T-helper 9 cell (primary cell): ENCODE measurements at places on chromosomes 6 and 20.

GRCh38 chr6:57324538-57324937 is 7.1 kb downstream of the PRIM2 start:
- DNase-seq = no peak

DNA sequence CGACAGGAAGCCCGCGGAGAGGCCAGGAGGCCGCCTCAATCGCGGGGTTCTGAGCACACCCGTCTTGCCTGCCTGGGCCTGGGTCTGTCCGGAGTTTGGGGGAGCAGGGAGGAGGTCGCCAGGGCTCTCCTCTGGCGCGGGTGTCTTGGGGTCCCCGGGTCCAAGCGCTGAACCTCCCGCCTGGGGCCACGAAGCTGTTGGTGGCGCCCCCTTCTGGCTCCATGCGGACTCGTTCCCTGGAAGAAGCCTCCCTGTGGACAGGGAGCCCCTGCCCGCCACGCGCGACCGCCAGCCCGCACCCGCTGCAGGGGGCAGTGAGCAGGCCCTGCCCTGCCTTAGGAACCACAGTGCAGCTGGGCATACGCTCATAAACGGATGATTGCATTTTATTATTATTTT is 44.7 kb downstream of the MCUR1 start:
- peak; percentile 8 for DNase-seq

DNA sequence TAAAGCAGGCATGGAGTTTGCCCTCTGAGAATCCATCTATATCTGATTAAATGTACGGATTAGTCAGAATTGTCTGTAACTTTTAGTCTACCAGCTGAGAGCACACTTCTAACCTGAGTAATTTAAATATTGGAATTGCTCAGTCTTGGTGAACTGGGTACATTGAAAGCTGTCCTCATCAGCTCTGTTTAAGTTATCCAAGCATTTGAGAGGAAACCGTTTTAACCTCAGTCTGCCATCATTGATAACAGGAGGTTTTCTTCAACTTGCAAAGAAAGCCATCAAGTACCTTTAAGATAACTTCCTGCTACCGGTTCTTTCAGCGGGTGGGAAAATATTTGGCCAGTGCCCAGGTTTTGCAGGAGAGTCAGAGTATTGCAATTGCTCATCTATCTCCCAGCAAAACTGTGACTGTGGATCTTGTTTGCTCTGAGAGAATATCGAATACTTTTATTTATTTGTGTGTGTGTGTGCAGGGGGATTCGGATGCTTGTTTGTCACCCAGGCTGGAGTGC is 31.1 kb upstream of the F13A1 start:
- DNase-seq = no peak

- DNase-seq = no peak
Measured at GRCh38 chr20:3696200-3696599, 14.4 kb upstream of the ADAM33 start.

DNA sequence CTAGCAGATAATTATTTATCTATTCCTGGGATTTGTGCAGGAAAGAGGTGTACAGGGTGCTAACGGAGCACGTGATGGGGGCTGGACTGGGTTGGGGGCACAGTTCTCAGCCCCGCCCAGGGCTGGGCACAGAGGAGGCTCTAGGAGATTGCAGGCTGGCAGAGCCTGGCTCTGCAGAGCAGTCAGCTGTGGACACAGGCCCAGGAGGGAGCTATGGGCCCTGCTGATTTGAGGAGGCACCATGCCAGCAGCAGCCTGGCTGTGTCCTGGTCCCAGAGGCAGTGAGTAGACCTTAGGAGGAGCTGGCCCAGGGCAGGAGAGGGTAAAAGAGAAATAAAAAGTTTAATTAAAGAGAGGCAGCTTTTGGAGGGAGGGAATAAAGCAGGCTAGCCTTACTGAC is 19.3 kb downstream of the MAFB start:
- no peak for DNase-seq

- DNase-seq = no peak
Measured at GRCh38 chr6:63403725-63404124, 83.9 kb upstream of the LGSN start.

- DNase-seq = no peak
Measured at GRCh38 chr6:1864496-1864895, 254.8 kb downstream of the FOXC1 start.

DNA sequence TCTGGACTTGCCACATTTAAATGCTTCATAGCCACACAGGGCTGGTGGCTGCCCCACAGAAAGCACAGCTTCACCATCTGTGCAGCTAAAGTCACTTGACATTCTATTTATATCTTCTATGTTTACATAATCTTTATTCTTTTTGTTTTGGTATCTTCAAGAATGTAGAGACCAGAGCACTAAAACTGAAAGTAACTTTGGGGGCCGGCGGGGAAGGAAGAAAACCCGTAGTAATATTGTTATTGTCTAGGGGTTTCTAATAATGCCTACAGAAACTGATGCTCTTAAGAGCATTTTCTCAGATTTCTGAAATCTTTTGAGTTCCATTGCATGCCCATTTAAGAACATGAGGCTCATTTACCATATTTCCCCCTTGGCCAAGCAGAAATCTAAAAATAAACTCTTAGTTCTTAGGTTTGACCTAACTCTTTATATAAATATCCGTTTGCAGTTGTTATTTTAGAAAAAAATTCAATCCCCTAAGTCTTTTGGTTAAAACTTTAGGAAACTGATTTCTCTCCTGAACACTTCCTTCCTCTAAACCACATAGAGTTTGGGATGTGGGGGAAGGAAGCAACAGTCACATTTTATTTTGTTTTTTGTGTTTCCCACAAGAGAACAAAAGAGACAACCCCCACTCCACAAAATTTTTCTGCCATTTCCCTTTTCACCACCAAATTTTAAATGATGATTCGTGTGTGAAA is 207.6 kb downstream of the OGFRL1 start:
- no peak for DNase-seq

DNA sequence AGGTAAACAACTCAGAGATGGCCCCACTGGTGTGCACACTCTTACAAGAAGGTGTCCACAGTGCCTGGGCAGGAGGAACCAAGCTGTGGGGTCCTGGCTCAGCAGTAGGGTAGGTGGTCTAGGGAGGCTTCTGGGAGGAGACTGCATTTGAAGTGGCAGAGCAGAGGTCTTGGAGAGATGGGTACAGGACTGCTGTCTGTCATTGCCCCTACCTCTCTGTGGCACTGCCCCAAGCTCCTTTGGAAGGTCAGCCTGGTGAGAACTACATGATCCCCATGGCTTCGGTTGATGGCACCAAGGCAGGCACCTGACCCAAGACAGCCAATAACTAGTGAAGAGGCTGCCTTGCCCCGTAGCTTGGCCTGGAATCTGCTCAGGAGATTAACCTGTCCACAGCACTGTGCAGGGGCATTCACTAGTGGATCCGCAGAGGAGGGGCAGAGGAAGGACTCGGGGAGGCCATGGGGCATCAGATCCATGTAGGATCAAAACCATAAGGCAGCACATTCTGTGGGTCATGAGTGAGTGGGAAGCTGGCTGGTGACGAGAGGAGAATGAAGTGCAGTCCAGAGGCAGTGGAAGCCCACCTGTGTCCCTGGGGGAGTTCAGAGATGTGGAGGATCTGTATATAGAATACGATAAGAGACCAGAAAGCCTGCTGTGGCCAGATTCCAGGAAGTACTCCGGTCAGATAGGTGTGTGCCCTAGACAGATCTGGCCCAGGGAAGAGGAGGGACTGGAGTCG is 162.0 kb downstream of the GRM4 start:
- no peak for DNase-seq

- no peak for DNase-seq
Measured at GRCh38 chr6:32086661-32087573, 22.2 kb downstream of the TNXB start.

GRCh38 chr6:17042422-17043147 is 59.3 kb upstream of the STMND1 start:
- DNase-seq = no peak

DNA sequence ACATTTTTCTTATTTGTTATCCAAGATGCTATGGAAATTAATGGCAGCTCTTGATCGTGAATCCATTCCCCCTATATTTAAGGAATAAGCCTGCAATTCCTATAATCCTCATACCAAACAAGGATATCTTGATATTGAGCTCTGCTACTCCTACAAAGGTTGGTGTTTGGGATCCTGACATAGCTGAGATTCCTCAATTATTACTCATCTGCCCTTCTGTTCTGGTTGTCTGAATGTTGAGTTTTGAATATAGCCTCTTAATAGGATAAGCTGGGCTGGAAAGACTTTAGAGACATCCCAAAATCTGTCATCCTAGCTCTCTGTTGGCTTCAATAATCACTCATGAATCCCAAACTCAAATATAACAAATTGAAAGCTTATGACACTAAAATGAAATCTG is 49.9 kb downstream of the CLIC5 start:
- DNase-seq = no peak

DNA sequence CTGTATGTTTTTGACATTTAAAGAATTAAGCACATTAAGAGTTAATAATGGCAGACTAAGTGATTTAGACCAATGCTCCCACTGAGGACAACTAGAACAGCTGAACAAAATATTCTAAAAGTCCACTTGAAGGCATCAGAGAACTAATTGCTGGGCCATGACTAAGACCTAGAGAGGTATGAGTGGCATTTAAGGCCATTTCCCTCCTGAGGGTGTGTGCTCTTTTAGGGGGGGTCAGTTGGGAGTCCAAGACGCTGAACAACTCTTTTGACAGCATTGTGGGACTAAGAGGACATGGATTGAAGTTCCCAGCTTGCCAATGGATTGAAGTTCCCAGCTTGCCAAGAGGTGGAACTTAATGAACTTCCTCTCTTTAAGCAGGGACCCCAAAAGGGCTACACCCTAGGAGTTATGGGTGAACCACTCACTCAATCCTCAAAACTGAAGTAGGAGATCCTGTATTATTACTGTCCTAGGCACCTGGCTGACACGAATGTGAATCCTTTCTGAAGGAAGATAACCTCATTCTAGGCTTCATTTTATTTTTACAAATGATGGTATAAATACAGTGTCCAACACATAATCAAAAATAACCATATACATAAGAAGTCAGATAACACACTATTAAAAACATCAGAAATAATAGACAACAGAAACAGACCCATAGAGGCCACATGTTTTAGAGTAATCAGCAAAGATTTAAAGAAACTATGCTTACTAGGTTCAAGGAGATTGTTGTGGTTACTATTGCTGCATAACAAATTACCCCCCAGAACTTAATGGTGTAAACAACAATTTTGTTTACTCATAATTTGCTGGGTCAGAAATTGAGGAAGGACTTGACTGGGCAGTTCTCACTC is 175.1 kb downstream of the VEGFA start:
- DNase-seq = no peak

DNA sequence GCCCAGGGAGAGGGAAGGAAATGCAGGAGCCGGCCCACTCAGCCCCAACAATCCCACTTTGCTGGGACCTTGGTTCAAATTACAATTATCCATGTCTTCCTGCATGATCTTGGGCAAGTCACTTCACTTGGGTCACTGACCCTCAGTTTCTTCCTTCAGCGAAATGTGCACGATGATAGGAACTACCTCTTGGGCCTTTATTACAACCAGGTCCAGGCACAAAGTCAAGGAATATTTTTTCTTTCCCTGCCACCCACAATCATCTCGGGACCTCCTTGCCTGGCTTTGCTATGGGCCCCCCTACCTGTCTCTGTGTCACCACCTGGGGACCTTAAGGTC is 358 bp upstream of the PLTP start:
- DNase-seq = no peak

DNA sequence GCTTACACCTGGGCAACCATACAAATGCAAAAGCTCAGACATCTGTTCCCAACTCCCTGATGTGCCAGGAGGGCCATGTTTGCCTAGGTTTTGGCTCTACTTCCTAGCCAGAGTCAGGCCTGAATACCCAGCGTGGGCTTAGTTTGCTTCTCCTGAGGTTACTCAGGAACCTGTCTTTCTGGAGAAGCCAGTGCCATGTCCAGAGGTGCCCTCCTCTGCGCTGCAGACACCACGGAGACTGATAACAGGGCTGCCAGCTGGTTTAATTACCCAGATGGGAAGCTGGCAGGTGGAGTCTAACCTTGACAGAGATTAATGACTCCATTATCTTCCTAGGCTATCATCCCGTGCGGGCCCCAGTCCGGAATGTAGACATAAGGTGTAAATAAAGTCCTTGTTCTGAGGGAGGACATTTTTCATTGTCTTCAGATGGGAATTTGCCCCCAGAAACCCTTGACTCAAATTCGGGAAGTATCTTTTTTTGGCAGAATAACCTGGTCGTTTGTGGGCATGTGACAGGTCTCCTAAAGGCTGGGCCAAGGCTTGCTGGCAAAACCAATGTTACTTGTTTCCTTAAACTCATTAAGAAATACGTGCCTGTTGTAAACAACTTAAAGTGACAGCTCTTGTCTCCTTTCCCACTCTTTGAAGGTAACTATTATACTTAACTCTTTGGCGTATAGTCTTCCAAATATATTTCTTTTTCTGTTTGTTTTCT is 29.2 kb upstream of the ZNFX1 start:
- DNase-seq = no peak

GRCh38 chr6:30681766-30682142 is 4.7 kb downstream of the PPP1R18 start:
- no peak for DNase-seq

DNA sequence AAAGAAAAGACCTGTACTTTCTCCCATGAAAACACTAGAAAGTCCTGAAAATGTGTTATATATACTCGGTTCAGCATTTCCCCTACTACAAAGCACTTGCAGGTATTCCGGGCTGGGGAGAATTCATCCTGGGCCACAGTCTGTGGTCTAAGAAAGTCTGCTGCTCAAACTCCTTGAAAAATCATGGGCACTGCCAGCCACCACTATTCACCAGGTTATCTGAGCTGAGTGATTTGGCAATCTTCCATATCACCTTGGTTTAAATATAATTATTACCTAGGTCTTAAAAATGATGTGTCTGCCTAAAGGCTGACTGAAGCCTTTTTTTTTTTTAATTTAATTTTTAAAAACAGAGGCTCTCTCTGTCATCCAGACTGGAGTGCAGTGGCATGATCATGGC is 11.3 kb downstream of the FKBP5 start:
- DNase-seq = no peak

GRCh38 chr6:75892384-75892783 is 143.3 kb downstream of the MYO6 start:
- DNase-seq = no peak

- DNase-seq = no peak
Measured at GRCh38 chr6:87293526-87293925, 28.9 kb upstream of the SMIM8 start.

GRCh38 chr6:122839906-122840305 is 50.8 kb downstream of the SMPDL3A start:
- no peak for DNase-seq

DNA sequence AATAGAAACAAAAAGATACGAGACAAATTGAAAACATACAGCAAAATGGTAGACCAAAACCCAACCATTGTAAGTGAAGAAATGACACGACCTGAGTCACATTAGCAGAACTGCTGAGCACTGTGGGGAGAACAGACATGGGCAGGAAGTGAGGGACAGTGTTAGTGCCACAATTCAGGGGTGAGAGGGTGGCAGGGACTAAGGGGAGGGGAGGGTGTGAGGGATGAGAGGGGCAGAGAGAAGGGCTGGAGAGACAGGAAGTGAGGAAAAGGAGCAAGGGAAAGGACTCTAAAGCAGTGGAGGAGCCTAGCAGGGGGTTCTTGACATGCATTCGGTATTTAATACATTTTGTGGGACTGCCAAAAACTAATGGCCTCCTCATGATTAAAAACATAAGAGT is 45.0 kb upstream of the TRIM26 start:
- DNase-seq = no peak

GRCh38 chr6:11920566-11920965 is 91.5 kb upstream of the HIVEP1 start:
- no peak for DNase-seq

- DNase-seq = no peak
Measured at GRCh38 chr6:104656235-104656634, 203.5 kb downstream of the HACE1 start.

- no peak for DNase-seq
Measured at GRCh38 chr6:160801418-160801817, 99.4 kb downstream of the PLG start.
